ENCODE measurements at places on chromosomes 6 and 20.

DNA sequence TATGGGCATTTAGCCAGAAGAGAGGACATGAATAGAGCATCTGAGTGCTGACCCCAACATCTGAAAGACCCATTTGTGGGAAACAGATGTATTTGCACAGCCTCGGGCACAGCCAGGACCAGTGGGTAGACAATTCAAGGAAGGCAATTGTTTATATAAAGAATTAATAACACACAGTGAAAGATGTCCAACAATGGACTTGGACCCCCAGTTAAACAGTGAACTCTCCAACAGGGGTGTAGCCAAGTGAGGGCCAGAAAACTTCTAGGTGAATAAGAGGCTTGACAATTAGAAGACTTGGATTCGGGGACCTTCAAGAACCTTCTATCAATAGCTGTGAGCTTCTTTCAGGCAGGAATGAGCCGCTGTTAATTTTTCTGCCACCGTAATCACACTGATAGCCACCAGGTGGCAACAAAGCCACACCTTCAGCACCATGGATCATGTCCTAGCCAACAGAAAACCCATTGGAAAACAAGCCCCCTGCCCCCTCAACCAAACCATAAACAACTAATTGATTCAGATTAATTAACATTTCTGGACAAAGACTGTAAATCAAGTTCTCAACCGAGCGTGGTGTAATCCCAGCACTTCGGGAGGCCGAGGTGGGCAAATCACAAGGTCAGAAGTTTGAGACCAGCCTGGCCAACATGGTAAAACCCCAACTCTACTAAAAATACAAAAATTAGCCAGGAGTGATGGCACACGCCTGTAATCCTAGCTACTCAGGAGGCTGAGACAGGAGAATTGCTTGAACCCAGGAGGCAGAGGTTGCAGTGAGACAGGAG, 8.8 kb upstream of the SRSF6 start:
- DNase-seq = no peak

DNA sequence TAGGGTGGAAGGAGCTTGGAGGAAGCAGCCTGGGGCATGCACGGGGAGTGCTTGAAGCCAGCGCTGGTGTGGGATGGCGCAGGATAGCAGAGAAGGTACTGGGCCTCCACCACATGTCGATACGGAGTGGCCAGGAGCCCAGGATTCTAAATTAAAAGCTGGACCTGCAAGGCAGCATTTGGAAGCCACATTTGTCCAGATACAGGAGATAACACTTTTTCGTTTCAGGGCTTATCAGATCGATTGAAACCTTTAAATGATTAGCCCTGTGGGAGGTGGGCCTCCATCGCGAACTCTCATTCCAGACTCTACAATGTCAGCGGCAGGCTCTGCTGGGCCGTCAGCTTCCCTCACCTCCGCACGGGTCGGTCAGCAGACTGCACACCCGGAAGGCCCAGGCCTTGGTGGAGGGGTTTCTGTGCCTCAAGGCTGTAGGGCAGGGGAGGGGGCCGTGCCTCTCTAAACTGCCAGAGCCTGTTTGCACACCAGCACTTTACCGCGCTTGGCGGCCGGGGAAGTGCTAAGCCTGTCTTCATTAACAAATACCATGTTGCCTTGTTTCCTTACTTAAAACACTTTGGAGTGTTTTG, 17.9 kb downstream of the EDN3 start:
- no peak for DNase-seq

GRCh38 chr20:32664012-32664677, 9.6 kb downstream of the C20orf203 start:
- no peak for DNase-seq

DNA sequence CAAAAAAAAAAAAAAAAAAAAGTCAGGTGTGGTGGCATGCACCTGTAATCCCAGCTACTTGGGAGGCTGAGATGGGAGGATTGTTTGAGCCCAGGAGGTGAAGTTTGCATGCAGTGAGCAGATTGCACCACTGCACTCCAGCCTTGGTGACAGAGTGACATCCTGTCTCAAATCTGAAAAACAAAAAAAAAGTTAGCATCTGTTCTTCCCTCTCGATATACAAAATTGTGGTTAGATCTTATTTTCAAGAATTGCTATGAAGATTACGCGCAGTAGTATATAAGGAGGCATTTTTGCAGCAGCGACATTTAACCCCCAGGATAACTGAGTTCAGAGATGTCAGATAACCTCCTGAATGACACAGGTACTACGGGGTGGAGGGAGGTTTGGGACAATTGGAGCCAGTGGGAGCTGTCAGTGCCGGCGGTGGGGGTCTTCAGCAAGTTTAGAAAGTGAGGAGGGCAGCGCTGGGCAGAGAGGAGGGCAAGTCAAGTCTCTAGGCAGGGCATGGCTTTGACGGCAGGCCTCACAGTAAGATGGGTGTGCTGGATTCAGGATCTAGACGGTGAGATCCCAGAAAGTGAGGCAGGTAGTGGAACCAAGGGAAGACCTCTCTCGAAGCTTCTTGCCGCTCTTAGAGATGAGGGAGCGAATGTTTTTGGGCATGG, 26.2 kb upstream of the MRPS18A start:
- DNase-seq = no peak

- no peak for DNase-seq
Measured at GRCh38 chr6:3323148-3323547, 64.4 kb downstream of the PSMG4 start.

DNA sequence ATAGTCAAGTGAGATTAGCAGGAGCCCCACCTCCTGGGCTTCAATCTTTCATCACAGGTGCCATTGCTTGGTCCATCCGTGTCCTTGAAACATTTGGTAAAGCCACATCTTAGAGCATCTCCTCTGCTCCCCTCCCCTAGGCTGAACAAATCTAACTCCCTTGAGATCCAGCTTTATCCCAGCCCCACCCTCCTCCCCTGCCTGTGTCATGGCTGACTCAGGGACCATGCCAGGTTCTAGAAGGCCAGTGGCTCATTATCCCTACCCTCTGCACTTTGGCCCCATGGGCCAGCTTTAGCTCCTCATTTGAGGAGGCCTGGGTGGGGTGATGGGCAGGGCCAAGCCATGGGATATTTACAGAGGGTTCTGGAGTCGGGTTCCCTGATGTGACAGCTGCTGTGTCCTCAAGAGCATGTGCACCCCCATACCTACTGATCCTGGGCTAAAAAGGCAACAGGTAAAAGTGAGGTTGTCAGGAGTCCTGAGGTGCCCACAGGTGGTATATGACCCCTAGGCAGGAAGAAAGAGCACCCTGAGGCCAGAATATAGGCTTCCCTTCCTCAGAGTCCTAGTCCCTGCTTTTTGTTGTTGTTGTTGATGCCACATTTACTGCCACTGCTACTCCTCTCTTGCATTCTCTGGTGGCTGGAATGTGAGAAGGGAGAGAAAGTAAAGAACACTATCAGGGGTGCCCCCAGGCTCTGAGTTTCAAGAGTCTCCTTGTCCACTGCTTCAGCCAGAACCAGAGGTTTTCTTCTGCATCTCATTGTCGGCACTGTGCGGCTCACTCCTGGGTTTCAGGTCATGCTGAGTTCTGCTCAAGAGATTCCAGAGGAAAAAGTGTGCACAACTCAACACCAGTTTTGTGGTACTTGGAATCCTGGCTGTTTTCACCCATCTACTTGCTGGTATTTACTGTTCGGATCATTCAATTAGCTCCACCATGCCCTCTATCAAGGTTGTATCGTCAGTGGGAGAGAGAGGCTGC, 228.4 kb downstream of the LRFN2 start:
- no peak for DNase-seq

DNA sequence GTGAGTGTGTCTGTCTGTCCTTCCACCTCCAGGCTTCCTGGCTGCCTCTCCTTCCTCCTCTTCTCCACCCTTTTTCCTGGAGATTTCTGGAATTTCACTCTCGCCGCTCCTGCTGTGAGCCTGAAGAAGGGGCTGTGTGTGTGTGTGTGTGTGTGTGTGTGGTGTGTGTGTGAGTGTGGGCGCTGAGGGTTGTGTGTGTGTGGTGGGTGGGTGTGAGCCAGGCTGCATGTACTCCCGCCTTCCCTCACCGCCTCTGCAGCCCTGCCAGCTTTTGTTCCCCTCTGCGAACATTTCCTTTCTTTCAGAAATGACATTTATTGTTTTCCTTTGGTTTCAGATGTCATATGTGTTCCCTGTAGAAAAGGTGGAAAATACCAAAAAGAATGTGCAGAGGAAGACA, 76.0 kb downstream of the SRC start:
- no peak for DNase-seq

GRCh38 chr6:142443102-142443501, 141.3 kb downstream of the ADGRG6 start:
- DNase-seq = no peak

DNA sequence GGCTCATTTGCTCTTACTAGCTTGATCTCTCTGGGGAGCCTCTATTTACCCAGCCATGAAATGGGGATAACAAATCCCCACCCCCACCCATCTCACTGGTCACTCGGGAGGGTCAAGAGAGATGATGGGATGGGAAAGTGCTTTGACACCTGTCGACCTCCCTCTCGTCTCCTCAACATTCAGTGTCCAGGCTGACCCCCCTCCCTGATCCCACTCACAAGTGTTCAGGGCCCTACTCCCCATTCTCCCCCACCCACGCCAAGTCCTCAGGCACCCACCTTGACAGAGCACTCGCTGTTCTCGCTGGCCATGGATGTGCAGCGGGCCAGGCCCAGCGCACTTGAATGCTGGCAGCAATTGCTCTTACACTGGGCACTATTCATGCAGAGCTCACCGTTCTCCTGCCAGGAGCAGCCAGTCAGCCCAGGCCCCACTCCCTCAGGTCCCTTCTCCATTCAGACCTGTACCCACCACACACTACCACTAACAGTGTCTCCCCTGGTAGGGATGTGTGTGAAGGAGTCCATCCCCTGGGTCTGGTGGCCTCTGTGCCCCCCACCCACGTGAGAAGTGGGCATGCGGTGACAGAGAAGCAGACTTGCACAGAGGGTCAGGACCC, 1.6 kb downstream of the CLPS start:
- DNase-seq = no peak

DNA sequence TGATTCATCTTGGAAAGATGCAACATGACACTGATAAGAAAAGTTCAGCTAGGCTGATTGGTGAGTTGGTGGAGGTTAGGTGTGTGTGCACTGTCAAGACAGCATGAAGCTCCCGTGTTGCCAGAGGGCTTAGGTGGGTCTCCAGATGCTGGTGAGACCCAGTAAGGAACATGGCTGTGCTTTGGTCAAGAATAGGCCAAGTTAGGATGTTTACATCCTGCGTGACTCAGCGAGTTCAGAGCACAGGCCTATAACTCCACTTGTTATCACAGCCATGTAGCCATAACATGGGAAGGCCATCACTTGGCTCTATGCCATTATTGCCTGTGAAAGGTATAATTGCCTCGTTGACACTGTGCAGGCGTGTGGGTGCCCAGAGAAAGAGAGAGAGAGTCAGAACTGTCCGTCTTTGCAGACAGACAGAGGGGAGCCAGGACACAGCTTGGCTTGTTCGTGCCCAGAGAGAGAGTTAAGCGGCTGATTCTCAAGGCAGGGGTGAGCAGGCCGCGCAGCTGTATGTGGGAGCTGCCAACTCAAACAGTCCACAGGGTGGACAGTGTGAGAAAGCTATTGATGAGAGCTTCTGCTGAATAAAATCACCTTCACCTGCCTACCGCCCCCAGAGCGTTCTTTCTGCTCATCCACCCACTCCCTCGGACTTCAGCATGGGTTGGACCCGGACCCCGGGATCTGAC, 43.5 kb downstream of the OR2B6 start:
- no peak for DNase-seq

DNA sequence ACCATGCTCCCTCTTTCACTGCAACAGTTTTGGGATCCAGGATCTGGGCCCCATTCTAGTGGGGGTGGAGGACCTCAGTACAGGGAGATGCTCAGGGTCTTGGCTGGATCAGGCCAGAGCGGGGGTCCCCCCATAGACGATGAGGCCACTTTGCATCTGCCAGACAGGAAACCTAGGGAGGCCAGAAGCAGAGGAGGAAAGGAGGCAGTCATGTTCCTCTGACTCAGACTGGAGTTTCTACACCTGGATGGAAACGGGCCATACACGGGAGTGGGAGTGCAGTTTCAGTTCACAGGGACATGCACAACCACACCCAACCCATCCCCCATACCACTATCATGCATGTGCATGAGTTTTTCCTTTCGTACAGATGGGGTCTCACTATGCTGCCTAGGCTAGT, 3.6 kb upstream of the EMILIN3 start:
- DNase-seq = no peak

DNA sequence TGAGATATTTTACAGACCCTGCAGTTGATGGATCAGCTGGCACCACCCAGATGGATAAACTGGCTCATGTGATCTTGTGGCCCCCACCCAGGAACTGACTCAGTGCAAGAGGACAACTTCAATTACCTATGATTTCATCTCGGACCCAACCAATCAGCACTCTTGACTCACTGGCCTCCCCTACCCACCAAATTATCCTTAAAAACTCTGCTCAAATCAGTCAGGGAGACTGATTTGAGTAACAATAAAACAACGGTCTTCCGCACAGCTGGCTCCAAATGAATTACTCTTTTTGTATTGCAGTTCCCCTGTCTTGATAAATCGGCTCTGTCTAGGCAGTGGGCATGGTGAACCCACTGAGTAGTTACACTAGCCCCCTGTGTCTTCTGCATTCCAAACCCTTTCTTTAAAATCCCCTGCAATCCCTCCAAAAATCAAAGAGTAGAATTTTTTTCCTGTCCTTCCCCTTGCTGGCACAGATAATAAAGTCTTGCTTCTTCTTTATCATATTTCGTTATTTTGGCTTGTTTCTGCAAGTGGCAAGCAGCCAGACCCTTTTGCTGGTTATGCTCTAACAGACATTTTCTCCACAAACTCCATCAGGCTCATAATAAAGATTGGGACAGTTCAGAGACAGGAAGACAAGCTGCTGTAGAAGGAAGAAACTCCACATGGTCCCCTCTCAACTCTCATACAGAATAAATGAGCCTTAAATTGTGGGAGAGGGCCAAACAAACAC, 48.3 kb downstream of the OR2B6 start:
- no peak for DNase-seq

GRCh38 chr20:10113746-10114145, 79.0 kb downstream of the ANKEF1 start:
- DNase-seq = no peak

GRCh38 chr20:35991142-35991771, 22.9 kb downstream of the CNBD2 start:
- DNase-seq = no peak

DNA sequence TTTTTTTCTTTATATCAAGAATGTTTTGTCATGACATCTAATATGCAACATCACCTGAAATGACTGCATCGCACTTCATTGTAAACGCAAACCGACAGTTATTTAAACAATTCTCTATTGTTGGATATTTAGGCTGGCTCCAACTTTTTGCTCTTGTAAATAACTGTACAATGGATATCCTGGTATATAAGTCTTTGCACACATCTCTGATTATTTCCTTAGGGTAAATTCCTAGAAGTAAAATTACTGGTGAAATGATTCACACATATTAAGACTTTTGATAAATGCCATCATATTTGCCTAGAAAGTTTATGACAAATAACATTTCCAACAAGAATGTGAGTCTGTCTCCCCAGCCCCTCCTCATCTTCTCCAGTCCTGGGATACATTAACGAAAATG, 154.7 kb downstream of the TFAP2C start:
- no peak for DNase-seq

DNA sequence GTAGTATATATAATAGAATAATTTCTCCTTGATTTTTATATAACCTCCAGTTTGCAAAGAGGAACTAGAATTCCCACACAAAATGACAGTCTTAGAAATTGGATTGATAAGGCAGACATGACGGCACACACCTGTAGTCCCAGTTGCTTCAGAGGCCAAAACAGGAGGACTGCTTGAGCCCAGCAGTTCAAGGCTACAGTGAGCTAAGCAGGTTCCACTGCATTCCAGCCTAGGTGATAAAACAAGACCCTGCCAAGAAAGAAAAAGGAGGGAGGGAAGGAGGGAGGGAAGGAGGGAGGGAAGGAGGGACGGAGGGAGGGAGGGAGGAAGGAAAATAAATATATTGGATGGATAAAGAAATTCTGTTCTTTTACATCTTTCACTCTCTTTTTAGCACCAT, 77.6 kb upstream of the SASH1 start:
- no peak for DNase-seq
